CD4-positive, alpha-beta memory T cell (primary cell): ENCODE measurements at places on chromosomes 4 and X. TPM values are rescaled to one million over a fixed set of nuclear protein-coding genes. Genes with fewer than 3 reads are reported as not detected.

Gene MUC7
- not detected for polyA plus RNA-seq

DNA sequence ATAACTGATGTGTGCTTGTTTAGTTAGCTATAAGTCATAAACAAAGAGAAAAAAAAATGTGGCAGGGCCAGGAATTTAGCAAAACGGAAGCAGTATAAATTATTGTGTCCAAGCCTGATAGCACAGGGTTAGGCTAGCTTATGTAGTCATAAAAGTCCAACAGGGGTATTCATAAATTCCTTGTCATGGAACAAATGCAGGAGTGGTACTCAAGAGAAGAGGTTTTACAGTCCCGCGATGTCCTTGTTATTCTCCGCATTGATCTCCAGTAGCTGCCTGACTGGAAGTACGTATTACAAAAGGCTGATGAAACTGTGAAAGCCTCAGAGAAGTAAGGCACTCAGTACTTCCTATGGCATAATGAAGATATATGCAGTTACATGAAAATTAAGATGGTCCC is 336.9 kb upstream of the TRAM1L1 start:
- H3K4me1 ChIP-seq = no peaks in the 10 kb centered on the region
- no peak overlapping the region for H3K27ac ChIP-seq
- DNase-seq = no peak

- no peaks in the 10 kb centered on the region for H3K27me3 ChIP-seq
- DNase-seq = no peak
- H3K4me3 ChIP-seq = no peak overlapping the region
- no peaks in the 10 kb centered on the region for H3K36me3 ChIP-seq
These were observed 43.5 kb downstream of the CLOCK start for GRCh38 chr4:55503169-55503568.

DNA sequence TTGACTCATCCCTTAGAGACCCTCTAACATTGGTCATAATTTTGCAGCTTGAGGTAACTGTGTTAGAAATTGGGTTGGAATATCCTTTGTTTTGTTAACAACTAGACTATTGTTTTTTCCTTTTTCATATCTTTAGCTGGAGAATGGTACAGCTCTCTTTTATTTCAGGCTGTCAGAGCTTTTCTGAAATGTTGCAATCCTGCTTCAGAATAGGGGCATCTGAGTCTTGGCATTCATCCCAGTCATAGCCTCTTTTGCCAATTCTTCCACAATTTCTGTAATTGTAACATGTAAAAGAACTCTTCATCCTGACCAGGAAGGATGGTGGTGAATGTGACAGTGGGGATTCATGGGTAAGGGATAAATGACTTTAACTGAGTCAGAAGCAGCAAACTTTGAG is 128.7 kb downstream of the FHIP1A start:
- no peak overlapping the region for H3K4me3 ChIP-seq
- H3K27ac ChIP-seq = no peak overlapping the region
- no peak for DNase-seq
- H3K4me1 ChIP-seq = no peaks in the 10 kb centered on the region

DNA sequence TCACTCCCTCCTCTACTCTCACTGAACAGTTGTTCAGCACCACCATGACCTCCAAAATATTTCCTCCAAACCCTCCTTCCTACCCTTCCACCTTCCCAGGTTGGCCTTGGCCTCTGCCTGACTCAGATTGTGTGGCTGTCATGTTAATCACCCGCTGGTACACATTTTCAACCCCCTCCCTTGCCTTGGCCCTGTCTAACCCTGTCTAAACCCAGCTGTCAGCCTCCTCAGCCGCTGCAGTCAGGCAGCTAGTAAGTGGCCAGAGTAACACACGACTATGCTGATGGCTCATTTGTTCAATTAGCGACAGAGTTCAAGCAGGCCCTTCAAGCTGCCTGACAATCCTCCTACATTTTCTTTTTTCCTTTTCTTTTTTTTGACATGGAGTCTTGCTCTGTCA is 18.0 kb downstream of the ING2 start:
- DNase-seq = no peak
- H3K27ac ChIP-seq = no peak overlapping the region
- H3K36me3 ChIP-seq = no peaks in the 10 kb centered on the region
- no peaks in the 10 kb centered on the region for H3K4me1 ChIP-seq

- no peak overlapping the region for H3K27ac ChIP-seq
- no peaks in the 10 kb centered on the region for H3K4me1 ChIP-seq
- H3K27me3 ChIP-seq = no peaks in the 10 kb centered on the region
- no peaks in the 10 kb centered on the region for H3K36me3 ChIP-seq
- no peak for DNase-seq
These were observed 33.4 kb downstream of the METTL14 start for GRCh38 chr4:118718511-118719170.

DNA sequence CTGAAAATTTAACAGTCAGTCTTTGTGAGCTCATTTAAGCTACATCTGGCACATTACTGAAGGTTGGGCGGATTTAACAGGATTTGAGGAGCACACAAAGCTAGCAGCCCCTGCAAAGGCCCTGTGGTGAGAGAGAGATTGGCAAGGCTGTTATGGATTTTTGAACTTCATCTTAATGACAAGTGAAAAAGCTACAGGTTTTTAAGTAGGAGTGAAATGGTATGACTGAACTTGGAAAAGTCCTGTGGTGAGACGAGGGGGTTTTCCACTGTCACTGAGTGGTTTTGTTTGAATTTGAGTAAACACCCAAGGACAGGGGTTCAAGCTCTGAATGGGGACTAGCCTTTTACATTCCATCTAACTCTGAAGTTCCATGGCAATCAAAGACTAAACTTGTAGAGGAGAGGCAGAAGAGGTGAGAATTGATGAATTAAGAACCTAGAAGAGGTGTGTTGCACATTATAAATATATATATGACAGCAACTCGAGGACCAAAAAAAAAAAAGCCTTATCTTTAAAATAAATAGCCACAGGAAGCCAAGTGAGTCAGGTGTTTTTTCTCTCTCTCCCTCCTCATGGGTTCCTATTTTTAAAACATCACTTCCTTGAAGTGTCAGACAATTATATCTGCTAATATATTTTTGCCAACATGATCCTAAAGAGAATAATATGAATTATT is 47.8 kb upstream of the CLNK start:
- peaks cover 6% of the 10 kb centered on the region for H3K4me1 ChIP-seq
- no peak overlapping the region for H3K27ac ChIP-seq

DNA sequence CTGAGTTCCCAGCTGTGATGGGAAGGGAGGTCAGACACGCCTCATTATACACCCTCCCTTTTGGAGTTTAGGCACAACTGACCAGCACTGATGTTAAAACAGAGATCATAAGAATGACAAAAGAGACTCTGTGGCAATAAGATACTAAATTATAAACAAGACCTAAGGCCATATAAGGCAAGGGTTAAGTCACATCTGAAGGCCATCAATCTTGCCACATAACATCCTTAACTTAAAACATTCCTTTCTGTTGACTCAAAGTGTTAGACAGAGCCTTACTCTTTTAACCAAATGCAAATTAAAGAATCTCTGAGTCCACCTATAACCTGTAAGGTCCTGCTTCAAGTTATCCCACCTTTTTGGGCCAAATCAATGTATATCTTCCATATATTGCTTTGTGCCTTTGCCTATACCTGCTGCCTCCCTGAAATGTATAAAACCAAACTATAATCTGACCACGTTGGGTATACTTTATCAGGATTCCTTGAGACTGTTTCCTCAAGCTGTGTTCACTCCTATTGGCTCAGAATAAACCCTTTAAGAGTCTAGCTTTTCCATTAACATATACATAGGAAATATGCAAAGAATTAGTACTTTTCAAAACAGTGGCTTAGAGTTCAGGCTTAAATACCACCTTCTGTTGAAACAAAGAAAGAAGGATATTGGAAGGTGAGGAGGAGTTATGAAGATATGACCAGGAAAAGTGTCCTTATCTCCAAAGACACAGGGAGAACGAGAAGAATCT is 214.4 kb upstream of the PPP1R2C start:
- H3K4me3 ChIP-seq = no peak overlapping the region
- no peaks in the 10 kb centered on the region for H3K27me3 ChIP-seq
- no peak overlapping the region for H3K27ac ChIP-seq
- DNase-seq = no peak
- no peaks in the 10 kb centered on the region for H3K4me1 ChIP-seq

DNA sequence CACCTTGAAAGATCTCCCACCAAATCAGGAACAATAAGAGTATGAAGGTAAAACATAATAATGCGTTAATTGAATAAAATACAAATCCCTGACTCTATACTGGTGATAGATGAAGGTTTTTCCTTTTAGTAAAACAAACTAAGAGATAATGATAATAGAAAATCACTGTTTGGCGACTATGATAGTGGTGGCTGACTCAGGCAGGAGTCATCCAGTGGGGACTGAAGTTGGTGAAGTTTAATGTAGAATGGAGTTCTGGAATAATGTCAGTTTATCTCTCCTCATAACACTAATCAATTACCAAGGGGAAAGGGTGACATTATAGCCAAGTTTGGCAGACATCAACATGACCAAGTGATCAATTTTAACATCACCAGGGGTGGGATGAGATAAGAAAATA is 21.3 kb downstream of the ABCG2 start:
- H3K27ac ChIP-seq = no peak overlapping the region
- H3K4me1 ChIP-seq = no peaks in the 10 kb centered on the region
- no peak for DNase-seq
- H3K27me3 ChIP-seq = no peaks in the 10 kb centered on the region
- H3K36me3 ChIP-seq = no peaks in the 10 kb centered on the region
